Stimulated activated CD4-positive, alpha-beta T cell treated with anti-CD3 and anti-CD28 coated beads, Interleukin-15, amount 100 ng/mL, for 1 hour (primary cell): ENCODE measurements at places on chromosomes 3 and 15.

GRCh38 chr3:196662033-196662432, 22.5 kb downstream of the NRROS start:
- DNase-seq = no peak

DNA sequence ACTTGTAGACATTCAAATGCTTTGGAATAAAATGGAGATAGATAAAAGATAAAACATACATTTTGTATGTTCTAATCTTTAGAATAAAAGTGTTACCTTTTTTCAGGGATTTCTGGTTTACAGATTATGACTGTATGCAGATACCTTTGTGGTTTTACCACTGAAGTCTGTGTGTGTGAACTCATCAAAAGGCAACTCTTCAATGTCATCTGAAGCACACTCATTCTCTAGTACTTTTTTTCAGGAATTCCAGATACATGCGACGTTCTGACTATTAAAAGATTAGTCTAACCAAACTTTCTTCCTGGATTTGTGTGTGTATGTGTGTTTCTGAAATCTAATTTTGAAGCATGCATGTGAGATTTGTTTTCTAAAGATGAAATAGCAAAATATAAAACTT, 188.6 kb downstream of the NLGN1 start:
- DNase-seq = no peak

DNA sequence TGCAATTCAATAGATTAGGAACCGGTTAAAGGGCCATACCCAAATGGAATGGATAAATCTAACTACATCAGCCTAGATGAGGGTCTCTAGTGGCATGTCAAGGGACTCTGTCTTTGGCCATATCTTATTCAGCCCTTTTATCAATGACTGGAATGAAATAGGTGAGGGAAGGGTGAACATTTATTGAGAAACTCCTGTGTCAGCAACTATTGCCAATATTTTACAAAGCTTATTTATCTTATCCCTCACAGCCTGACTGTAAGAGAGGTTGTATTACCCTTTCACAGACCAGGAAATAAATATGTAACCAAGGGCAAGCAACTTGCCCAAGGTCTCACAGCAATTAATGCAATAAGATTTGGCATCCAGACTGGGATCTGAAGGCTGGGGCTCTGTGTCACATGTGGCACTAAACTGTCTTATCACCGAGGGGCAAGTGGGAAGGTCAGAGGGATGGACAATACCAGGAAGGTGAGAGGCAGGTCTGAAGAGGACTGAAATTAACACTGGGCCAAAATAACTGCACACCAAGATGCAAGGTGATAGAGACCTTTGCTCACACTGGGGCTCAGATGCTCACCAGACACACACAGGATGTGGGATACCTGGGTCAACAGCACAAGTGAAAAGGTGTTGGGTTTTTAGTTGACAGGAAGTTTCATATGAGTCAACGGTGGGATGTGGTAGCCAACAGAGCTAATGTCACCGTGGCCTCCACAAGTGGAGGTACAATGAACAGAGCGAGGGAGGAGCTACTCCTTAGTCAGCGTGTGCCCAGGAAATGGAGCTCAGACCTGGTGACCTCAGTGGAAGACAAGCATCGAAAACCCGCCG, 261.3 kb downstream of the RPLP1 start:
- DNase-seq = peak; percentile 49

DNA sequence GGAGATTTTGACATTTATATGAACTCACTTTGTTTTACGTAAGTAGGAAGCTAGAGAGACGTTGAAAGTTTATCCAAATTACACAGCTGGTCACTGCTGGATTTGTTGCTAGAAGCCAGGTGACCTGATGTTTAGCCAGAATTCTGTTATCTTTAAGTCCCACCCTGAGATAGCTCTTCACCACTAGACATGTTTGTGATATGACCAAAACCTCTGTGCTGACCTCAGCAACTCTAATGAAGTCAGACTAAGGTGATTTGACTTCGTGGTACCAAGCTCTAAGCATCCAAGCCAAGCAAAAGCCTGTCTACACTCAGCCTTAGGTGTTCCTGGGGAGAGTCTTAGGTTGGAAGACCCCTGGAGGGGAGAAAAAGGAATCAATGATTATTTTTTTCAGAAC, 102.4 kb downstream of the ARRDC4 start:
- no peak for DNase-seq

DNA sequence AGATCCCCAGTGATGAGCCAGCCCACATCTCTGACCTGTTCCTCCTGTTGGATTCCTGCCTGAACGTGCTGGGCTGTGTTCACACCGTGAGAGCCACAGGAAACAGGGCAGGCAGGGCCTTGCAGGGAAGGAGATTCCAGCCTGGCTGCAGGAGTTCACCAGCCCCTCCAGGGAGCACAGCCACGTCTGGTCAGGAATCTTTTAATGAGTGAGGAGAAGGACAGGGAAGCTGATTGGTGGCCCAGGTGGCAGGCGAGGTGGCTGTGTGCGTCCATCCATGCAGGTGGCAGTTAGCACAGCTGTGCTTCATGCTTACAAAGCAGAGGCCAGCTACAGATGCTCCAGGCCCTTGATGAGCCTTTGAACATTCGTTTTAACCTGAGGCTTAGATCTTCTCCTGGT, 10.5 kb downstream of the LRRK1 start:
- DNase-seq = no peak

DNA sequence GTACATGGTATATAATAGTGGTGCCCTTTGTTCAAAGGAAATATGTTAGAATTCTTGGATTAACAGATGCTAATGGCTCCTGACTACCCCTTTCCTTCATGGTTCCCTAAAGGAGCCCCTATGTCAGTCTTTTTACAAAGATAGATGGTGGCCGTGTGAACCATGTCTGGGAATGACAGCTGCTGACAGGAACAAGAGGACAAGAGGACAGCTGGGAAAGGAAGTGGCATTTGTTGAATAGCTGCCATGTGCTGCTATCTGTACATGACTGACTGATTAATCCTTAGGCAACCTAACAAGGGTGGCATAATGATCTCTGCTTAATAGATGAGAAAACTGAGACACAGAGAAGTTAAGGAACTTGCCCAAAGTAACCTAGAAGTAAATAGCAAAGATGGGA, 321.7 kb downstream of the ZNF621 start:
- DNase-seq = no peak

GRCh38 chr15:44289259-44289790, 806 bp downstream of the GOLM2 start:
- no peak for DNase-seq

GRCh38 chr3:171729452-171730334, 80.6 kb downstream of the PLD1 start:
- DNase-seq = no peak

GRCh38 chr15:74454764-74455500, 6.0 kb downstream of the UBL7 start:
- no peak for DNase-seq

- no peak for DNase-seq
Measured at GRCh38 chr3:45123030-45123429, 23.1 kb downstream of the CDCP1 start.

DNA sequence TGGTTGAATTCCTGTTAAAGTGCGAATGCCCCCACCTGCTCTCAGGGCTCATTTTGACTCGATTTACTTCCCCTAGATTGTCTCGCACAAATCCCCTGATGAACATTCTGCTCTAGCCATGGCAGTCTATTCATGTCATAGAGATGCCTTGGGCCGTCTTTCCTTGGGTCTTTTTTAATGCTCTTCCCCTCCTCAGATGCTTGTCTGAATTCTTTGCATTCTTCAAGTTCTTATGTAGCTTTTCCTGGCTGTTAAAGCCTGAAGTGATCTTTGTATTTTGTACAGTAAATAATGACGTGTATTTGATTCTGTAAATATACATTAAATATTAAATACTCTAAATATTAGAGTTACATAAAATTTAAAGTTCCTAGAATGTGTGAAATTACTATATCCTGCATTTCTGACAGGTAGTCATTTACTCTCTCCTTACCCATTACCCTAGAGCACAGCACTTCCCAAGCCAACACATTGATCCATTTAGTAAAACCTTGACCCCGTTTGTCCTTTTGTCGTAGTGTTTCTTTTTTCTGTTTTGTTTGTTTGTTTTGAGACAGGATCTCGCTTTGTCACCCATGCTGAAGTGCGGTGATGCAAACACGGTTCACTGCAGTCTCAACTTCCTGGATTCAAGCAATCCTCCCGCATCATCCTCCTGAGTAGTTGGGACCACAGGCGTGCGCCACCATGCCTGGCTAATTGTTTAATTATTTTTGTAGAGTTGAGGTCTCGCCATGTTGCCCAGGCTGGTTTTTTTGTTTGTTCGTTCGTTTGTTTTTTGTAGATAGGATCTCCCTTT, 47.9 kb downstream of the YEATS2 start:
- DNase-seq = no peak

DNA sequence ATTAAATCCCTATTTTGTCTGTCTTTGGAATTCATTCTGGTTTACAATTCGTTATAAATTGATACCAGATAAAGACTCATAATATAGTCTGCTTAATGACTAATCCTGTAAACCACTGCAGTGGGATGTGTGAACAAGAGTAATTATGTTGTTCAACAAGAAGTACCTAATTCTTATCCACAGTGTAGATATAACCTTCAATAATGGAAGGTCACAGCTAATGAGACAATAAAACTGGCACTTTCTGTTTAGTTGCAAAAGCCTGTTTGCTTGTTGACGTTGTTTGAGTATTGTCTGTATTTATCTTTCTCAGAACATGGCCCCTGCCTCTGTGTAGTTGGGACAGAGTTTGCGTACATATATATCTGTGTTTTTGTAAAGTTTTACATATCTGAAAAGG, 26.7 kb downstream of the PIAS1 start:
- DNase-seq = no peak

DNA sequence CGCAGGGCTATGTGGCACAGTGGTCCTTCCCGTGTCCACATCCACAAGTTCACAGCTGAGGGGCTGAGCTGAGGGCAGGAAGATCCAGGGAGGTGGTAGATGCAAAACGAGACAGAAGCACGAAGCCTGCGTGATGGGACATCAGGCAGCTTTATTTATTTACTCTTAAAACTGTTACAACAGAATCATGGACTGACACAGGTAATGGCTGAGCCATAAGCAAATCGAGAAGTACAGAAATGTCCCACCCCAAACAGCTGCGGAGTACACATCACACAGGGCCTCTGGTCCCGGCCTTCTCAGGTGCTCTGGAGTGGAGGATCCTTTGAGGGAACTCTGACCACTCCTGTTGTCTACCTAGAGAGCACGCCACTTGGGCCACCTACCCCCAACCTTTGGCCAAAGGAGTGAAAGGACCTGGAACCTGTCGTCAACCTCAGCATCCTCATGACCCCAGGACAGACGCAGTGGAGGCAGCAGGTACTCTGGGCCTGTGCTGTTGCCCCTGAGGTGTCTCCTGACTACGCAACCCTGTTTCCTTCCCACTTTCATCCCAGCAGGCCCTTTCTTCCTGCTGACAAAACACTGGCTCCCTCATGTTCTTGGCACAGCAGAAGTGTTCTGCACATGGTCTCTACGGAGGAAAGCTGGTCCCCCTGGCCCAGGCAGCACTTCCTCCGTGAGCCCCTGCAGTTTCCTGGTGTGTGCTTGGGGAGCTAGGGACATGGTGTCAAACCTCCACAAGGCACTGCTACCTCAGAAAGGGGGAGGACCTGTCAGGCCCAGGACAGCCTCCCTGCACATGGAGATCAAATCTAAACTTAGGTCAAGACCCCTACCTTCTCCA, 47.8 kb downstream of the DHX30 start:
- DNase-seq = no peak
